ENCODE measurements at places on chromosomes 2 and 18.

DNA sequence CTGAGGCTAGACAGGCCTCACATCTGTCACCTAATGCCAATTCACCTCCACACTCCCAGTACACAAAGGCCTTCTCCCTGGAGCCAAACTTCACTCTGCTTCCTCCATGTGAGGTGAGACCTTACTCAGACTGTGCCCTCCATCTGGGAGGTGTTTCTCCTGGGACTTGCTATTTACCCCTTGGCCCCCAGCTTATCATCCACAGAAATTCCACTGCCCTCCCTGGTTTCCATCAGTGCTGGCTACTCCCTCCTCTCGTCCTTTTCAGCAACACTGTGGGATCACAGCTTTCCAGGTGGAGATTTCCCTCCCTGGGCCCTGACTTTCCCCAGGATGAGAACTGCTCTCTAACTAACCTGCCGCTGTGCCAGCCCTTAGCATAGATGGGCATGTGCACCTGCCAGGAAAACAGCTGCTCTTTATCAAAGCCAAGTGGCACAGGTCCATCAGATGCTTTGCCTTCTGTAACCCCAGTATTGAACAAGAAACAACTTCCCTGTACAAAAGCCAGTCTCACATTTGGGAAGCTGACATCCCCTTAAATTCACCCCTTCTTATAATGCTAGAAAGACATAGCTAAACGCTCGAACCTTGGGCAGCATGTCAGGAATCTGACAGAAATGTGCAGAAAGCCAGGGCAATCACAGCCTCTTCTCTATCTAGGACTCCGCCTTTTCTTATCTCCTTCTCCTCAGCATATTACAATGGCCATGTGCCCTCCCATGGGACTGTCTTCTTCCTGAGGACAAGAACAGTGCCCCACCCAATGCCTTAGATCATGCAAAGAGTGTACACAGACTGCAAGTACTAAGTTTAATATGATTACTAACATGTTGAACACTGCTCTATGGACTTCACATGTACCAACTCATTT lies 535.5 kb upstream of the ID2 start:
- no peak for DNase-seq

DNA sequence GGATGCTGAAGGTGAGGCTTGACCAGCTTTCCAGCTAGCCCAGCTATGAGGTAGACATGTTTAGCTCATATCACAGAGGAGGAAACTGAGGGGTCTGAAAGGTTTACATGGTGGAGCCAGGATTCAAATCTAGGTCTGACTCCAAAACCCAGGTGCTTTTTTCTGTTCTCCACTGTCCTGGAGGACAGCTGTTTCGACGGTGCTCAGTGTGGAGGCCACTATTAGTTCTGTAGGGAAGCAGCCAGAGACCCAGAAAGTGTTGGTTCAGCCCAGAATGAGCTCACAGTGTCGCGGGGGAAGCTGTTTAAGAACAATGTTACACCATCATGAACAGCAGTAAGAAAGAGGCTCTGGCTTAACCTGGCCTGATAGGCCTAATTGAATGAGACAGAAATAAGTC lies 11.1 kb downstream of the PROC start:
- no peak for DNase-seq

- no peak for DNase-seq
Measured at GRCh38 chr18:57743008-57743407, 60.1 kb downstream of the ATP8B1 start.

GRCh38 chr2:231462729-231463465 lies 1.4 kb downstream of the NCL start:
- DNase-seq = no peak

DNA sequence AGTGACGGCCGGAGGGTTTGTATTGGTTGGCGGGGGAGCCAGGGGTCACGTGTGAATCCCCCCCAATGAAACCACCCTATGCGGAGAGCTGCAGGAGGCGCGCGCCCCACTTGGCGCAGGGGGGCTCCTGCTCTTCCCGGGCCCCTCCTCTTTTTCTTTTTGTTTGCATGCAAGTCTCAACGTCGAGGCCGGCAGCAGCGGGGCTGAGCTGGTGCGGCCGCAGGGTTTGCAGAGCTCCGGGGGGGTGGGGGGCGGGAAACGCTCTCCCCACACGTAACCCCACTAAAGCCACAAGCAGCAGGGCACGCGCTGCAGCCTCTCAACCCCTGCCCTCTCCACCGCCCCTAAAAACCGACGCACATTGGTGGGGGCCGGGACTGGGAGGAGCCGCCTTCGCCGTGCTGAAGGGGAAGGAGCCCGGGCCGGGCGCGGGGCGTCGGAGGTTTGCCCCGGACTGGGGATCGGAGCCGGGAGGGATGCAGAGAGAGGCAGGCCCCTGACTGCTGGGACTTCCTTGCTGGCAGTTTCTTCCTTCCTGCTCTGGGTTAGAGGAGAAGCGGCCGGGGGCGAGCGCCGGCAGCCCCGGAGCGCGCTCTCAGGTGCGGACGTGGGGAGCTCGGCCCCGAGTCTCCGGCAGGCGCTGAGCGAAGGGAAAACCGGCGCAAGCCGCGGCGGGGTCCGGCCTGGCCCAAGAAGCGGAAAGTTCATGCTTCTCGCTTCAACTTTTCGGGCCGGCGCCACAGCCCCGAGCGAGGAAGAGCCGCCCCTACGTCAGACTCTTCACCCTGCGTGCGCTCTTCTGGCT lies 864 bp downstream of the LBH start:
- peak; percentile 50 for DNase-seq

GRCh38 chr2:128363934-128364361 lies 45.3 kb upstream of the HS6ST1 start:
- DNase-seq = no peak

- DNase-seq = no peak
Measured at GRCh38 chr2:21291426-21291825, 167.7 kb downstream of the TDRD15 start.

- no peak for DNase-seq
Measured at GRCh38 chr2:61210332-61210981, 48.5 kb downstream of the C2orf74 start.

GRCh38 chr18:6434481-6434880 lies 19.8 kb upstream of the L3MBTL4 start:
- no peak for DNase-seq

DNA sequence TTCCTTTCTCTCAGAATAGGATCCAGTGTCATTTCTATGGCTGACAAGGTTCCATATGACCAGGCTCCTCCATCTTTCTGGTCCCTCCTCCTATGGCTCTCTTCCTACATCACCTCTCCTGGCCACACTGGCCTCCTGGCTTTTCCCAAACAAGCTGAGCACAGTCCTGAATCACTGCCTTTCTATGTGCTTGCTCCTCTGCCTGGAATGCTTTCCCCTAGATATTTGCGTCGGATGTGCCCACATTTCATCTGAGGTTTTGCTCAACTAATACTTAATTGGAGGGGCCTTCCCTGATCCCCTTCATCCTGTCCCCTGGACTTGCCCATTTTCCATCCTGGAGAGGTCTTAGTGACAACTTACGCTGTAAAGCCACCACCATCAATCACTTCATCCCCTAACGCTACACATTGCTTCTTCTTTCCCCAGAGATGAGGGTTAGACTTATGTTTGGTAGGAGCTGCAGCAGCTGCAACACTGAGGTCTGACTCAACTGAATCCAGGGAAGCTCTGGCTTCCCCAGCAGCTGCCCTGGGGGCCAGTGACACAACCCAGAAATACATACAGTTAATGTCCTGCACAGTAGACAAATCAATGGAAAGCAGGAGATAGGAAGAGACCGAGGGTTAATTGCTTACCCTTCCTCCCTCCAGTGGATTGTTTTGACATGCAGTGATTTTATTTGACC lies 42.9 kb downstream of the QPCT start:
- DNase-seq = no peak

DNA sequence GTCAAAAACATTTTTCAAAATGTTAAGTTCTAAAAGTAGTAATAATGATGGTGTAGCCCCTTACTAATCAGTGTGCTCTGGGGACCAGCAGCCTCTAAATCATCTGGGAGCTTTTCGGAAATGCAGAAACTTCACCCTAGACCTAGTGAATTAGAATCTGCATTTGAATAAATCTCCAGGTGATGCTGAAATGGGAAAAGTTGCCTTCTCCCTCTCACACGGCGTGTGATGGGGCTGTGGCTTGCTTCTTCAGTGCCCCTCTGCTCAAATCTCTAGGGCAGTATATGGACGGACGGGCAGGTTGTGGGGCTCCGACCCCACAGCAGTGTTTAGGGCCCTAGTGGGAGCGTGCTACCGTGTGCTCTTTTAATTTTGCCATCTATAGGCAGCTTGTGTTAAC lies 368.6 kb downstream of the GALNT13 start:
- DNase-seq = no peak

DNA sequence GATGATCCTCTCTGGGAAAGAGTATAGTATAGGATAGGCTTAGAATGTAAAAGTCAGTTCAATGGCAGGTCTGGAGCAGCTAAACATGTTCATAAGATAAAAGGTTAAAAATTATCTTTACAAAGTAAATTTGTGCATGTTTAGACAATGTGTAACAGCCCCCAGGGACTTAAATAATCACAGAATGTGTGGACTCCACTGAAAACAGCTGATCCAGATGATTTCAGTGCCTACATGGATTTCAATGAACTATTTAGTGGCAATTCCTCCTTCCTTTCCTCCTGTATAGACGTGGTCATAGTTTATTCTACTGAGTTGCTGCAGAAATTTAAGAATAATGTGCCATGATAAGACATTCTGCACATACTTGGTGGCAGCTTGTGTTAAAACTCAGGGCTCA lies 42.9 kb downstream of the ARHGEF33 start:
- no peak for DNase-seq

DNA sequence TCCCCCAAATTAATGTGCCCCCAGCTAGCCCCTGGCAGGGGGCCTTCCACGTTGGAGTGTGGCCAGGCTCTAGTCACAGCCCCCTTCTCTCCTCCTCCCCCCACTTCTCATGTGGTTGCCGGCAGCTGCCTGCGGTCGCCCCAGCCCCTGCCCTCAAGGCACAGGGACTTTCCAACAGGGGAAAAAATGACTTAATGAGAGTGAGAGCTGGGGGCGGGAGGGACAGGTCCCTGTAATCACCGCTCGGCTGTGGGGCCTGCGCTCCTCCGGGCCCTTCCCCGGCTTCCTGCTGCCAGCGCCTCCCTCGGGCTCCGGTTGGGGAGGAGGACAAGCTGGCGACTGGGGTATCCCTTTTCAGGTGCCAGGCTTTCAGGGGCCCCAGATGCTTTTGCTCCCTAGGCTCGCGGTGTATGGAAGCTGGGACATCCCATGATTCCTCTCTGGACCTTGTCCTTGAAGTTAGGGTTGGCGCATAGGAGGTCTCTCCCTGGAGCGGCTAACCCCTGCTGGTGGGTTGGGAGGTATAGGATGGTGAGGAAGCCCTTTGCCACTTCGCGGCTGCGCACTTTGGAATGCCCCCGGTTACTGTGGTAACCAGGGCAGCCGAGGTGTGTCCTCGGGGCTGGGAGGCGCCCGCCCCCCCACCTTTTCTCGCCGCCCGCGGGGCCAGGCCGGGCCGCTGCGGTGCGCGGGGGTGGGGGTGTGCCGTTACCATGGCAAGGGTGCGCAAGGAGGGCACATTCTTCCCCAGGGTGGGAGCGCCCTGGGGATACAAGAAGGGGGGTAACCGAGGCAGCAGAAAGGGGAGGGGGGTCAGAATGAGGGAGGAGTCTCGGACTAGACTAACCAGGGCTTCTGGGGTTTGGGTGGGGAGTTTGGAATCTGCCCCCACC lies 16.1 kb downstream of the WNT10A start:
- peak; percentile 75 for DNase-seq

DNA sequence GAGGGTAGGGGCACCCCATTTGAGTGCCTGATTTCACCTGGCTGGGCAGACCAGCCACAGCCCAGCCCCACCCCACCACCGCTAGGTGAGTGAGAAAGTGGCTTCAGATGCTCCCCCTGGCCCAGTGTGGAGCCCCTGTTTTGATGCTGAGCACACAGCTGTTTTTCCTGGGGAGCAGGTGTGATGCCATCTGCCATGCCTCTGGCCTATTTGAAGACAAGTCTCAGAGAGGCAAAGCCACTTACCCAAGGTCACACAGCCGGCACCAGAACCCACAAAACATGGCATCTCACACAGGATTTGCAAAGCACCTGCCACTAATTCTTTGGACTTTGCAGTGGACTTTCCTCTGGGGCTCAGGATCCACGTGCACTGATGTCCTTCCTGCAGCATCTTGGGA lies 131.3 kb downstream of the INHBB start:
- no peak for DNase-seq

GRCh38 chr2:186423481-186423880 lies 62.6 kb upstream of the ZC3H15 start:
- no peak for DNase-seq

DNA sequence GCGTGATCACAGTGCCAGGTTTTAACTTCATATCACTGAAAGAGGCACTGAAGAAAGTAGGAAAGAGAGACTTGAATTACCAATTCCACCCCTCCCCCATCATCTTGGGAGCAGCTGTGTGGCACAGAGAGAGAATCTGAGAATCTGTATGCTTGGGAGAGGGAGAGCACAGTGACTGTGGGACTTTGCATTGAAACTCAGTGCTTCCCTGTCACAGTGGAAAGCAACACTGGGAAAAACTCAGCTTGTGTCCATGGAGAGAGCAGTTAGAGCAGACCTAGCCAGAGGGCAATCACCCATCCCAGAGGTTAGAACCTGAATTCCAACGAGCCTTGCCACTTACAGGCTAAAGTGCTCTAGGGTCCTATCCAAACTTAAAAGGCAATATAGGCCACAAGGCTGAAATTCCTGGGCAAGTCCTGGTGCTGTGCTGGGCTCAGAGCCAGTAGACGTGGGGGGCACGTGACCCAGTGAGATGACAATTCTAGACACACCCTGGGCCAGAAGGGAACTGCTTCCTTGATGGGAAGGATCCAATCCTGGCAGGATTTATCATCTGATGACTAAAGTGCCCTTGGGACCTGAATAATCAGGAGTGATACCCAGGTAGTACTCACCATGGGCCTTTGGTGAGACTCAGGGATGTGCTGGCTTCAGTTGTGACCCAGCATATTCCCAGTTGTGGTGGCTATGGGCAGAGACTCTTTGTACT lies 15.5 kb upstream of the ABCB11 start:
- no peak for DNase-seq

- no peak for DNase-seq
Measured at GRCh38 chr2:99836690-99837605, 305.4 kb downstream of the AFF3 start.

GRCh38 chr2:161625314-161625919 lies 1.2 kb downstream of the SLC4A10 start:
- no peak for DNase-seq

All from stimulated activated CD8-positive, alpha-beta memory T cell treated with anti-CD3 and anti-CD28 coated beads, Interleukin-15, amount 100 ng/mL, for 4 hours (primary cell).